ENCODE measurements at places on chromosomes 4 and X.

DNA sequence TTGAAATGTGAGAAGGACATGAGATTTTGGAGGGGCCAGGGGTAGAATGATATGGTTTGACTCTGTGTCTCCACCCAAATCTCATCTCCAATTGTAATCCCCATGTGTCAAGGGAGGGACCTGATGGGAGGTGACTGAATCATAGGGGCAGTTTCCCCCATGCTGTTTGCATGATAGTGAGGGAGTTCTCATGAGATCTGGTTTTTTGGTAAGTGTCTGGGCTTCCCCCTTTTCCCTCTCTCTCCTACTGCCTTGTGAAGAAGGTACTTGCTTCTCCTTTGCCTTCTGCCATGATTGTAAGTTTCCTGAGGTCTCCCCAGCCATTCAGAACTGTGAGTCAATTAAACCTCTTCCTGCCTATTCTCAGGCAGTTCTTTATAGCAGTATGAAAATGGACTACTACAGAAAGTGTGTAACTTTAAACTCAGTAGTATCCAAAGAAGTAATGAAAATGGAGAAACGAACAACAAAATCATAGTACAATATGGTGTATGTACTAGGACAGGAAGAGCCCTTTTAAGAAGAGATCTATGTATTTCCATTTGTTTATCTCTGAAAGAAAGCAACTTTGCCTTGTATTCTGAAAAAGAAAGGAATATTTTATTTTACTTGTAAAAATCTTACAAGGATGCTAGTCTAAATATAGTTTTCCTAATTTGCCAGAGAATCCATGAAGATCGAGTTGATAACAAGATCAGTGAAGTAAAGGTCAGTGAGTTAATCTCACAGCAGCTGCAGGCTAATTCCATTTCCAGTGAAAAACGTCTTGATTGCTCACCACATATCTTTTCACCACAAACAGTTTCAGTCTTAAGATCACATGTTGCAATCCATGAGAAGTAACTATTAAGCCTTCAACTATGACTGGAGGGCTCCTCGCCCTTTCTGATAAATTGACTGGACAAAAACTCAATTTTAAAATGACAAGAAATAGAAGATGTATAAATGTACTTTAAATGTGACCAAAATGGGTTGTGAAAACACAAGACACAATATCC, 20.5 kb downstream of the PKD2 start:
- DNase-seq, result no peak

DNA sequence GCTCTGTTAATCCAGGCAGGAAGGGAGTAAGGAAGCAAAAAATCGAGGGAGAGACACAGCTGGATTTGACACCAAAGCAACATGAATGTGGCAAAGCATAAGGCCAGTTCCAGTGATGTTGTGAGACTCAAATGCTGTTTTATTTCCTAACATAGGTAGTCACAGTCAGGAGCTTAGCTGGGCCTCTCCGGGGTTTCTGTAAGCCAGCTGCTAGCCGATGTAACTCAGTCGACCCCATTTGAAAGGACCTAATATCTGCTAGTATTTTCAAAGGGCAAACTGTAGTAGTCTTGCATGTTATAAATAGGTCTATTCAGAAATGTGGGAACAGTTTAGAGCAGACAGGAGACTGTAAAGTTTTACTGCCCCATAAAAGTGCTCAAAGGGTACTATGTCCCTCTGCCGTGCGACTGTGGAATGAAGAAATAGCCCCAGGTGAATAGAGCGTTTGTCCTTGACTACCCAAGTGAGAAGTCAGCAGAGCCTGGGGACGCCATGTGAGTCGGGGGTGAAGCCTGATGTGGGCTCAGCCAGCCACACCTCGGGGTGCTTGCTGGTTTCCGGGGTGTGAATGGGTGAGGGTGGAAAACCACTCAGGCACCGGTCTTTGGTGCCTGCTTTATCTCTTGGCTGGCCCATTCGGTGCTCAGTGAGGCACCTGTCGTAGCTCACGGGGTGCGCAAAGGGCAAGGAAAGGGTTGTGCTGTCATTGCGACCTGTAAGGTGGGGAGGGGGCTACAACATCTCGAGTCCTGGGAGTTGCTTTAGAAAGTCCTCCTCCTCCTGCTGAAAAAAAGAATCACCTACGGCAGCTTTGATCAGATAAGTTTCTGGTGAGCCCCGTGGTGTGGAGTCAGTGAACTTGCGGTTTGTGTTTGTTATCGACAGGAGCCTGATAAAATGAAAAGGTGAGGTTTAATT, 745 bp downstream of the TRIM2 start:
- DNase-seq, result peak; percentile 17

DNA sequence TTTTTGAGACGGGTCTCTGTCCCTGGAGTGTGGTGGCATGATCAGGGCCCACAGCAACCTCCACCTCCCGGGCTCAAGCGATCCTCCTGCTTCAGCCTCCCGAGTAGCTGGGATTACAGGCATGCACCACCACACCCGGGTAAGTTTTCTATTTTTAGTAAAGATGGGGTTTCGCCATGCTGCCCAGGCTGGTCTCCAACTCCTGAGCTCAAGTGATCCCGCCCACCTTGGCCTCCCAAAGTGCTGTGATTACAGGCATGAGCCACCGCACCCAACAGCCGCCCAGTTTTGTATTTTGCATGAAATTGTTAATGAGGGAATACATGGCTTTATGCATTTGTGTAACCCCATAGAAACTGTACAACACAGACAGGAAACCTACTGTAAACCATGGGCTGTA, 2.8 kb upstream of the ARHGAP4 start:
- DNase-seq, result no peak

DNA sequence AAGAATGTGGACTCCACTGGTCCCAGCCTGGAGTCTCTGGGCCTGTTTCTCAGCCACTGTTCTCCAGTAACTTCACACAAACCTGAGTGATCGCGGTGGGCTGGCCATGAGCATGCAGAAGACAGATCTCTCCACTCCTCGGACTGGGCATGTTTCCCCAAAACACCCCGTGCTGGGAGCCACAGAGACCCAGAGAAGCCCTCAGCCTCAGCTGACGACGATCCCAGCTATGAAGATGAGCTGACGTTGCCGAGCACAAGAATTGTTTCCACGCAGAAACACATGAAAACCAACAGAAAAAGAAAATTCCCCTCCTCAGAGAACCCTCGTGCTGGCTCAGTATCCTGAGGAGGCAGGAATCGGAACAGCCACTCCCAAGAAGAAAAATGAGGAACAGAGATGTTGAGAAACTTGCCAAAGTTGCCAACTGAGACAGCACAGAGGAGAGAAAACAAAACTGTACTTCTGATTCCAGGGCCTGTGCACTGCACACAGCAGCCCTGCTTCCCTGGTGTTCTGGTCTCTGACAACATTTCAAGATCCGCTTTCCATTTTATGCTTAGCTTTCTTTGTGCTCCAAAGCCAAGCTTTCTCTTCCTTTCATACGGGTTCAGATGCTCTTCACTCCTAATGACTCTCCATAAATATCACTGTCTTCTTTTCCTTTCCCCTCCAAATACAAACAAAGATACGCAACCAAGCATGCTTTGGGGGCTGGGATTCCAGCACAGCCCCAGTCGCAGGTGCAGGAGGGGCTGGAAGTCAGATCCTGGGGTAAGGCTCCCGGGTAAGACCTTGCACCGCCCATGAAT, 81.4 kb downstream of the IRF2 start:
- no peak for DNase-seq

DNA sequence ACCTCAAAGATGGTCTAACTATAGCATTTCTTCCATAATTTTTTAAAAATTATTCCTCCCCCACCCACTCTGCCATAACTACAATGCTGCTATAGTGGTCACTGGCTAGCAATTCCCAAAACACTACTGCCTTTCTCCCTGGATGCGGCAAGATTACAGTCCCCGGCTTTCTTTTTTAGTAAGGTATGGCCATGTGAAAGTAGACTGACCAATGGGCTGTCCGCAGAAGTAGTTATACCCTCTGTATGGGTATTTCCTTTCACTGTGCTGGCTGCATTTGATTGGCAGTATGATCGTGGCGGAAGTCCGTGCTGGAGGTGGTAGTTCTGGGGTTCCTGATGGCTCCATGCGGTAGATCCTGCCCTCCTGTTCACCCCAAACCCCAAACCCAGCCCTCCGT, 166.0 kb downstream of the FBXO8 start:
- DNase-seq, result no peak

GRCh38 chr4:158121161-158121579, 51.7 kb downstream of the GASK1B start:
- no peak for DNase-seq

- DNase-seq, result no peak
Measured at GRCh38 chr4:145501051-145501660, 19.5 kb downstream of the SMAD1 start.

DNA sequence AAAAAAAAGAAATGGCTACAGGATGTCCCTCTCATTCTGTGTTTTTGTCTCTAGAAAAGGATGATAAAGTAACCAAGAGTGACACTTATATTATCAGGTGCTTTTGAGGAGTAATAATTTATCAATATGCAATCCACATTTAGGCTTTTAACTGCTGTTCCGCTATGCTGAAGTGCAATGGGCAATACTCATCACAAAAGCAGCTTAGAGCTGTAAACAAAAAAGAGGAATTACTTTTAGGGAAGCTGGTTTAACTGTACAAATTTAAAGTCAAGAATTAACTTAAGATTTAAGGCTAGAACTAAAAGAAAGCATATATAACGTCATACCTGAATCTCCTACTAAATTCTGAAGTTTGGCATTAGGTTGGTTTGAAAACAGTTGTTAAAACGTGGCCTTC, 93.5 kb upstream of the DDX3X start:
- DNase-seq, result no peak

DNA sequence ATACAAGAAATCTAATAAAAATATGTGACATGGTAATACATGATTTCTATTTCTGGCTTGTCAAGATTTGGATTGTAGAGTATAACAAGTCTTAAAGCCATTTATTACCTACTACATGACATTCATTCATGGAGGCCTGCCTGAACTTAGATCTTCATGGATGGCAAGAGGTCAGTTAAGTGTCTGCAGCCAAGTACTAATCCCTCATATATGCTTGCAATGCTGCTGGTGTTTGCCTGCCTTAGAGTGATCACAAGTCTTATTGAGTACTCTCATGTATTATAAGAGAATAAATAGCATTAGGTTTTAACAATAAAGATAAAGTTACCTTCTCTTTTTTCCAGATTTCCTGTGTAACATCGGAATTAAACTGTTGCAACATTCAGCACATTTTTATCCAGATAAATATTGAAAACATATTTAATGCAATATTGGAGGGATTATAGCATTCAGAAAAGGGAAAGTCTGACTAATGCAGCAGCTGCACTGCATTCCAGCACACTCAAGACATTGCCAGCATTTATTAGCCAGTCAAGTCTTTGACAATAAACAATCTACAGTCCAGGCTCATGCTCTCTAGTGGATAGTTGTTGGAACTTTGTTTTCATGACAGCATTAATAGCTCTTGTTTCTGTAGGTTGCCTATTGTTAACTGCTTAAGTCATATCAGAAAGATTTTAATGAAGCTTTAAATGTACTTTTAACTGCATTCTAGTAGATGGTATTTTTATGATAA, 737.1 kb downstream of the FAT4 start:
- DNase-seq, result no peak

DNA sequence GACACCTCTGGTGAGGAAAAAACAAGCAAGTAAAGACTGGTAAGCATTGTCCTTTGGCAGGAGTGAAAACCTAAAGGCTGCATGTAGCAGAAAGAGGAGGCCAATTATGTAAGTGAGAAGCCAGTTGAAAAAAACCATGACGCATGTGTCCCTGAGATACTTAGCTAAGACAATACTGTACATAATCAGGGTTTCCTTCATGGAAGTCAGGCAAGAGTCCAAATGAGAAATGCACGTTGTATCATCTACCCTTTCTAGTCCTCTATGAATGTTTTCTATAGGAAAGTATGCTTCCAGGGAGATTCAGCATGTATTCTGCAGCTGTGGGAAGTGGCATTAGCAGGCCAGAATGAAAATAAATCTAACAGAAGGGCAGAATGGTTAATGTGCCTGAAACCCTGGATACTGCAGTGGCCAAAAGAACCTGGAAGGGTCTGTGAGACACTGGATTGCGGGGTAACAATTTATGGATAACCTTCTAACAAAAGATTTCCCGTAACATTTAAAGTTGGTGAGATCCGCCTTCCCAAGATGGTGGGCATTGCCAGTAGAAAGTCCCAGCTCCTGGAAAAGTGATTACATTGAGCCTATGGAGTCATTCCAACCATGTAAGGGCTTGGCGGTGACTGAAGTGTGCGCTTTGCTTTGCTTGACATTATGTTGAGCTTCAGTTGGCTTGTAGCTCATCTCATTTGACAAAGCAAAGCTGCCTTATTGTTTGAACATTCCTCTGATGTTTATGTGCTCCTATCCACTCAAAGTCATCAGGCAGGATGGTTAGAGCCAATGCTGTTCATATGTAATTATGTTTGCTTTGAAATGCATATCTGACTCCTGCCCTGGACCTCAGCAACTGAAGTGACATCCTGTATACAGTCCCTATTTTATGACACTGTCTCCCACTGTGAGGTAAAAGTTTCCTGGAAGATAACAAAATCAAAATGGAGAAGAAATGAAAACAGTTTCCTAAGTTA, 200.4 kb downstream of the ARHGAP24 start:
- DNase-seq, result no peak

DNA sequence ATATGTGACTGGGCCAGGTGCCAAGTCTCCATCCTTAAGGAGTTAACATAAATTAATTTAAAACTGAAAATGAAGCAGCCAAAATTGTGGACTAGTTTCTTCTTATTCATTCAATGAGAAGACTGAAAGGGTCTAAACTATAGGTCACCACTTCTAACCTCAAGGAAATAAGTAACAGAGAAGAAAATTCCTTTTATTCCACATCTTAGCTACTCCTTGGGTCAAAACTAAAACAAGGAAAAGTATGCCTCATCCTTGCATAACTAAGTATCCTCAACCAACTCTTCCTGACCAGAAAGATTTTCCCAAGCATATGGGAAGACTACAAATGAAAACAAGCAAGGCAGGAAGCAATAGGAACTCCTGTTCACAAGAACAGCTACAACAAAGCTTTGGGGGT, 71.2 kb downstream of the ZNF827 start:
- DNase-seq, result no peak

DNA sequence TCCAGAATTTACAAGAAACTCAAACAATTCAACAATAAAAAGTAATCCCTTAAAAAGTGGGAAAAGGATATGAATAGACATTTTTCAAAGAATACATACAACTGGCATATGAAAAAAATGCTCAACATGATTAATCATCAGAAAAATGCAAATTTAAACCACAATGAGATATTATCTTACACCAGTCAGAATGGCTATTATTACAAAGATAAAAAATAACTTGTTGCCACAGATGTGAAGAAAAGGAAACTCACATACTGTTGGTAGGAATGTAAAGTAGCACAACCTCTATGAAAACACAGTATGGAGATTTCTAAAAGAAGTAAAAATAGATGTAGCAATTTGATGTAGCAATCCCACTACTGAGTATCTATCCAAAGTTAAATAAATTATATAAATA, 65.1 kb upstream of the DIAPH2 start:
- no peak for DNase-seq

DNA sequence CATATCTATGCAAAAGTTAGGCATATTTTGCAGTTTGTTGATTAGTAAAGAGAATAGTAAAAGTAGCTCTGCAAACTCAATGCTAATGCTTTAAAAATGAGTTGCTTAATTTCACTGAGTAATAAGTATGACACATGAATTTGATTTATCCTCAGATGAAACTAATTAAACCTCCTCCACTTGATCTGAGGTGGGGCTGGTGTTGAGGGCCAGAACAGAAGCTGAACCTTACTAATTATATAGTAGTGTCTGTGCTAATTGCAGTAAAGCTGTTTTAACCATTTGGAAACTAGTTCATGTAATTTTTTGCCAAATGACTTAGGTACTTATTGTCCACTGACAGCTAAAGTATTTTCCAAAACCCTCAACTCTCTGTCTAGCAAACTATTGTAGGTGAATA, 7.7 kb upstream of the PGAM4 start:
- DNase-seq, result no peak

- DNase-seq, result no peak
Measured at GRCh38 chr4:138062929-138063328, 179.2 kb downstream of the SLC7A11 start.
